Effector memory CD4-positive, alpha-beta T cell (primary cell): ENCODE measurements at places on chromosomes 7 and 10.
A peak's percentile ranks its signal among the peaks of the same experiment; 100 is the strongest.

- H3K36me3 ChIP-seq = peaks cover 38% of the 10 kb centered on the region
- DNase-seq = no peak
- H3K27me3 ChIP-seq = no peaks in the 10 kb centered on the region
- H3K27ac ChIP-seq = no peak overlapping the region
- no peaks in the 10 kb centered on the region for H3K4me1 ChIP-seq
Measured at GRCh38 chr7:99027241-99027640, 116.7 kb downstream of the SMURF1 start.

DNA sequence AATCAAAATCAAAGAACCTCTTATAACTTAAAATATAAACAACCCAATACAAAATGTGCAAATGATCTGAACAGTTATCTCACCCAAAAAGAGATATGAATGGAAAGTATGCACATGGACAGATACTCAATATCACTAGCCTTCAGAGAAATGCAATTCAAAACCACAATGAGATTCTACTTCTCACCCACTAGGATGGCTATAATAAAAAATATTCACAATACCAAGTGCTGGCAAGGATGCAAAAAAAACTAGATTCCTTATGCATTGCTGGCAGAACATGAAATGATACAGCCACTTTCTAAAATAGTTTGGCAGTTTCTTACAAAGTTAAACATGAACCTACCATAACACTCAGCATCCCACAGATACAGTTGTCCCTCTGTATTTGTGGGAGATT lies 130.1 kb upstream of the LRRN3 start:
- no peak overlapping the region for H3K4me3 ChIP-seq
- H3K27ac ChIP-seq = no peak overlapping the region
- H3K4me1 ChIP-seq = no peaks in the 10 kb centered on the region
- H3K27me3 ChIP-seq = no peaks in the 10 kb centered on the region

DNA sequence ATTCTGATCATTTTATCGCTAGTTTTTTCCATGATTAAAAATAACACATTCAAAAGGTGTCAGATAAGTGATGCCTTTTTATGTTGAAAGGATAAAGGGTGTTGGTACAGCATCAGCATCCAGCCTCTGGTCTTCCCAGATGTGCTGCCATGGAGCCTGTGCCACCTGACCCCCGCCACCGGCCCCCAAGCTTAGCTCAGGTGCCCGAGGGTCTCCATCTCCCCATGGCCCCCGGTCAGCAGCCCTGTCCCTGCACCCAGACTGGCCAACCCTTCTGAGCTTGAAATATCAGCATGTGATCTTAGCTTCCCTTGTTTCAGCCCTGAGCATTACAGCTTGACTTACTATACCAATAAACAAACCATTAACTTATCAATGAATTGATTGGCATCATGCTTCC lies 24.6 kb downstream of the PFKP start:
- H3K27ac ChIP-seq = no peak overlapping the region
- DNase-seq = no peak
- H3K36me3 ChIP-seq = no peaks in the 10 kb centered on the region
- H3K27me3 ChIP-seq = no peaks in the 10 kb centered on the region

- H3K4me1 ChIP-seq = peaks cover 3% of the 10 kb centered on the region
Measured at GRCh38 chr10:103353281-103353680, 2.3 kb upstream of the PCGF6 start.

DNA sequence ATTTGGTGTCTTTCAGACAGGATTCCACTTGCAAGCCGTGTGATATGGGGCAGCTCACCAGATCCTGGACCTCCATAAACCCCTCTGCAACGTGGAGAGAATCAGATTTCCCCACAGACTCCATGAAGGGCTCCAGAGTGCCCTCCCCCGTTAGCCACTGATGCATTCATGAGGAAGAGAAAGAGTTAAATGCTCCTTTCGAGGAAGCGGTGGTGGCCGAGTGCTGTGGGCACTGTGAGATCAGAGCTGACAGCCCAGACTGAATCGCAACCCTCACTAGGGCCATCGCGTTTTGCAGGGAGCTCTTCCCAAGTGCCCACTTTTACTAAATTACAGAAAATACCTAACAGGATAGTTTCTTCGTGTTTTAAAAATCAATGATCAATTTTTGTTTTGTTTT lies 226.3 kb upstream of the ZNF32 start:
- H3K4me1 ChIP-seq = no peaks in the 10 kb centered on the region
- H3K27me3 ChIP-seq = no peaks in the 10 kb centered on the region
- no peak for DNase-seq
- H3K27ac ChIP-seq = no peak overlapping the region

DNA sequence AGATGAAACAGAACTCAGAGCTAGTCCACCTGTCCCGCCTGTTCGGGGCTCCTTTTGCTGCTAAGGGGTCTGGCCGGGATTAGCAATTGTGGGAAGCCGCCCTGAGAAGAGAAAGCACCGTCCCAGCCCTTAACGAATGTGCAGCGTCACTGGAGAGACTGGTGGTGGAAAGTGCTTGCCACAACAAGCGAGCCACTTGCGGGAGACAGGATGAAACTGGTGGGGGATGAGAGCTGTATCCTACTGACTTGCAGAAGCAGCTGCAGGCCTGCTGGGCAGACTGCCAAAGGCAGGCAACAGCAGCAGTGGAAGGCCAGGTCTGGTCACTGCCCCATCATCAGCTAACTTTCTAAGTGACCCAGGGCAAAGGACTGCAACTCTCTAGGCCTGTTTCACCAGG lies 95.4 kb downstream of the FAM53B start:
- peak; percentile 63 for DNase-seq
- no peaks in the 10 kb centered on the region for H3K36me3 ChIP-seq
- H3K4me1 ChIP-seq = peaks cover 92% of the 10 kb centered on the region

- H3K27ac ChIP-seq = no peak overlapping the region
- no peaks in the 10 kb centered on the region for H3K36me3 ChIP-seq
- H3K27me3 ChIP-seq = no peaks in the 10 kb centered on the region
- DNase-seq = peak; percentile 35
Measured at GRCh38 chr10:97914837-97915211, 65.2 kb downstream of the GOLGA7B start.

GRCh38 chr7:111103678-111104274 lies 12.8 kb downstream of the LRRN3 start:
- H3K27ac ChIP-seq = no peak overlapping the region
- DNase-seq = no peak
- no peaks in the 10 kb centered on the region for H3K4me1 ChIP-seq
- H3K27me3 ChIP-seq = no peaks in the 10 kb centered on the region
- no peaks in the 10 kb centered on the region for H3K36me3 ChIP-seq
- H3K4me3 ChIP-seq = no peak overlapping the region

DNA sequence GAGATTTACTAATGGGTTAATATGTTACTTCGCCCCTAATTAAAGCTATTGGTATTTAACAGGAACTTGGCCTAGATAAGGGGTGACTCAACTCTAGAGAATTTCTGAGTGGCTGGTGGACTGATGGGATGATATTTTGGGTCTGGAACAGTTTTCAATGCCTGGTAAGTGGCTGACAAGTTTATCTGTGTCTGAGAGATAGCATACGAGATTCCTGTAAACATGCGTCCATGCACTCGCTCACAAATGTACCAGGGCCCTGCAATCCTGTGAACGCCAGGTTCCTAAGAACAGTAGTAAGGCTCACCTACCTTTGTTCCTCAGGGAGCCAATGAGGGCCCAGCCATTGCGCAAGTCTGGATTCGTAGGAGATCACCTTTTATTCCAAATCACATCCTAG lies 683.8 kb upstream of the ANKRD30A start:
- no peaks in the 10 kb centered on the region for H3K4me1 ChIP-seq
- no peaks in the 10 kb centered on the region for H3K27me3 ChIP-seq
- no peaks in the 10 kb centered on the region for H3K36me3 ChIP-seq
- DNase-seq = no peak
- no peak overlapping the region for H3K27ac ChIP-seq
- H3K4me3 ChIP-seq = no peak overlapping the region

DNA sequence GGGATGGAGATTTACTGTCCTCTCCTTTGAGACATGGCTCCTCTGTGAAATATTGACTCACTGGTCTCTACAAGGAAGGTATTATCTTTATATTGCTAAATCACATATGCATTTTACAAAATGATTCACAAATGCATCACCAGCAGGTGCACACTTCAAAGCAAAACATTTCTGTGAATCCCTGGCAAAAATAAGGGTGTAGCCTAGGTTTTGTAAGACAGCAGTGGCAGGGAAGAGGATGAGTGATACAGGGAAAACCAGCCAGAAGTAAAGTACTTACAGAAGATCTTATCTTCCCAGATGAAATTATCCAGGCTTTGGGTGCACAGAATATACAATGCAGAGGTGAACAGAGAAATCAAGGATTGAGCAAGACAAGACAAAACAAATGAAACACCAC lies 1094.6 kb downstream of the GATA3 start:
- no peak for DNase-seq
- no peaks in the 10 kb centered on the region for H3K4me1 ChIP-seq
- no peaks in the 10 kb centered on the region for H3K36me3 ChIP-seq
- no peak overlapping the region for H3K4me3 ChIP-seq
- H3K27ac ChIP-seq = no peak overlapping the region

DNA sequence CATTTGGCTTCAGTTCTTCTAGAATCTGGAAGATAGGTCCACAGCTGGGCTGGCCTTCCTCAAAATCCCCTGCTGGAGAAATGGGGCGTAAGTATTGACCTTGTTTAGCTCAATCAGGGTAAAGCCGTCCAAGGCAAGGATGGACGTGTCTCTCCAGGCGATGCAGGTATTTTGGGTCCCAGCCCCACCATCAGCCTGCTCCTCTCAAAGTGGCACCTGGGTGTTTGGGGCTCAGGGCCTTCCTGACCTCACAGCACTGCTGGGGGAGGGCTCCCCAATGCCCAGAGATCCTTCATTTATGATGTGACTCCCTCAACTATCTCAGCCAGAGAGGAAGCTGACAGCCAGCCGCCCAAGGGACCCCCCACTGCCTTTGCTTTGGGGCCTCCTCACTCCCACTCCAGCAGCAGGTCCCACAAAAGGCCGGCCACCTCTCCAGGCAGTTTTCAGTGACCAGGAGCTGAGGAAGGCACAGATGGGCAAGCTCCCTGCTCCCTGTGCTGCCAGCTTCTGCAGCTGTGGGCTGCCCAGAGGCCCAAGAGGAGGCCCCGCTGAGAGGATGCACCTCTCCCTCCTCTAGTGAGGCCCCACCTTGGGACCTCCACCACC lies 140.0 kb upstream of the TCERG1L start:
- no peaks in the 10 kb centered on the region for H3K36me3 ChIP-seq
- H3K27me3 ChIP-seq = no peaks in the 10 kb centered on the region
- H3K27ac ChIP-seq = no peak overlapping the region
- DNase-seq = no peak

DNA sequence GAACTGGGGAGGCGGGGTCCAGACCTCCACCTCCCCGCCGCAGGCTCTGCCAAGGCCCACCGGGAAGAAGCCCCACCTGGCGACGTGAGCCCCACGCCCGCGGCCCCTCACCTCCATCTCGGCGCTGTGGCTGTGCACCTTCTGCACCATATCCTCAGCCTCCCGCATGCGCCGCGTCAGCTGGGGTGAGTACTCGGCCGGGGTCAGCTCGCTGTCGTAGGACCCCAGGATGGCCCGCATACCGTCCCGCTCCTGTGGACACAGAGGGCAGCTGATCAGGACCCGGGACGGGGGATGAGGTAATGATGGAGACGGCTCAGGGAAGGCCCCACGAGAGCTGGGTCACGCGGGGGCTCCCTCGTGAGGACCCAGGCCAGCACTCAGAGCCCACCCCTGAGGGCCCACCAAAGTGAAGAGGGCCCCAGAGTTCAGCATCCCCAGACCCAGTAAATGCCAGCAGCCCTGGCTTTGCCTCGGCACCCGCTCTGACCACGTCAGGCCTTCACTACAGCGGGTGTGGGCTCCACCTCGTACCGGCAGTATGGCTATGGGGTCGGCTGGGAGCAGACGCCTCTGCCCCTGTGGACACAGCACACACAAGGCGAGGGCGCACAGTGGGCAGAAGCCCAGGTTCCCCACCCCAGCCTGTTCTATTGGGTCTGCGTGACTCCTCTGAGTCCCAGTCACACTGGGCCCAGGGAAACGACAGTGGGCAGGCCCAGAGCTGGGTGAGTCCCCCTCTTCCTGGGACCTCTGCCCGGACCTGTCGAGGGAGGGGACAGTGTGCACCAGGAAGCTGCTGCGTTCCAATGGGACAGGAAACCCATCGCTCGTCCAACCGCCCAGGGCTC lies 218.1 kb downstream of the MAD1L1 start:
- no peak for DNase-seq
- no peaks in the 10 kb centered on the region for H3K27me3 ChIP-seq
- H3K36me3 ChIP-seq = no peaks in the 10 kb centered on the region
- no peak overlapping the region for H3K27ac ChIP-seq
- no peak overlapping the region for H3K4me3 ChIP-seq

DNA sequence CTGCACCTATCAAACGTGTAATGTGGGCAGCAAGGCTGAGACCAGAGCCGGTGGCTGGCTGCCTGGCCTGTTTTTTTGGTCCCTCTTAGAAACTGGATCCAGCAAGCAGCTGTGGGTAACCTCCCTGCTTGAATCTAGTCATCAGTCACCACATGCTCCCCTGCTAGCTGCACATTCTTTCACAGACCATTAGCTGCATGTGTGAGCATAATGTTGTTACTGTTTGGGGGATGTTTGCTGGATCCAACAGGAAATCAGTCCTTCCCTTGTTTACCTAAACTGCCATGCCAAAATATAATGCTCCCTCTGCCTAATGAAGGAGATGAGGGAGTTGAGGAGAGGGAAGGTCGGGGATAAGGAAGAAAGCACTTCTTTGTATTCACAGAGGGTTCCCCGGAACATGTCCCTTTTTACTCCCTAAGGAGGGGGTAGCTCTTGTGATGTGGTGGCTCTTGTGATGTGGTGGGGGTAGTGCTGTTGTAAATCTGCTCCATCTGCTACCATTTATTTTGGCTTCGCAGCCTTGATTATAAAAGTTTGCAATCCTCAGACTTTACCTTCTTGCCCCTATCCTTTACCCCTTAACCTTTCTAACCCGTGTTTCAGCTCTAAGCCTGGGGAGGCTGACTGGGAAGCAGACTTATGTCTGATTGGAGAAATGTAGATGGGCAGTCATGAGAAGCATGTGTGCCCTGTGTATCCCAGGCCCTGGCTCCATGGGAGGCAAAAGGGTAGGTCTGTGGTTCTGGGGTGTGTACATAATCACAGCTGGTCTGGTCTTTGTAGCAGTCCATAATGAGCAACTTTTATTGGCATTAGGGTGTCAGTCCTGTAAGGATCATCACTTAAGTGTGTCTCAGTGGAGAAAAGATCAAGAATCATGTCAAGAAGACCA lies 20.8 kb downstream of the LOXL4 start:
- no peak for DNase-seq
- H3K4me1 ChIP-seq = no peaks in the 10 kb centered on the region
- H3K27ac ChIP-seq = no peak overlapping the region
- no peak overlapping the region for H3K4me3 ChIP-seq

DNA sequence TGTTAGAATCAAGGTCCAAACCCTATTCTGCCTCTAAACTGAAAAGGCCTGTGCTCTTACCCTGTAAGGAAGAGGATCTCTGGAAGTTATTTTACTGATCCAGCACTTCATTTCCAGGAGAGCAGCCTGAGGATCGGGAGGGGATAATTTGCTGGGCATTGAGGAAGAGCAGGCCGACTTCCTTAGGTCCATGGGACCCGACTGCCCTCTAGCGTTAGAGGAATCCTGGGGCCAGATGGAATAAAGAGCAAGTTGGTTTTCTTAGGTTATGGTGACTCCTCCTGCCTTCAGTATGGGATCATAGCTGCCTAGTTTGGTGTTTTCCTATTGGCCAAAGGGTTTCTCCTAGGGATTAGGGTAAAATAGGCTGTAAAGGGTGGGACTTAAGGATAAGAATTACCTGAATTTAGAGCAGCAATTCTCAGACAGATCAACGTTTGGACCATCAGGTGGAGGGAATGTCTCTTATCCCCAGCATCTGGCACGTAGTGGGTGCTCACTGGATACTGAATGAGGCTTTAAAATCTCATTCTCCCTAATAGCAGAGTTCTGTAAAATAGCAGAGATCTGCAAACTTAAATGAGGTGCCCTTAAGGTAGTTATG lies 40.0 kb upstream of the SORBS1 start:
- H3K27ac ChIP-seq = no peak overlapping the region
- H3K27me3 ChIP-seq = no peaks in the 10 kb centered on the region
- H3K4me1 ChIP-seq = no peaks in the 10 kb centered on the region
- DNase-seq = peak; percentile 6
- H3K36me3 ChIP-seq = peaks cover 7% of the 10 kb centered on the region
